ENCODE measurements at places on chromosomes 4 and X.

GRCh38 chr4:3046162-3046561 lies 28.2 kb downstream of the HTT-AS start:
- no peak for DNase-seq

GRCh38 chr4:70203601-70204000 lies 8.1 kb downstream of the ODAM start:
- DNase-seq = no peak

DNA sequence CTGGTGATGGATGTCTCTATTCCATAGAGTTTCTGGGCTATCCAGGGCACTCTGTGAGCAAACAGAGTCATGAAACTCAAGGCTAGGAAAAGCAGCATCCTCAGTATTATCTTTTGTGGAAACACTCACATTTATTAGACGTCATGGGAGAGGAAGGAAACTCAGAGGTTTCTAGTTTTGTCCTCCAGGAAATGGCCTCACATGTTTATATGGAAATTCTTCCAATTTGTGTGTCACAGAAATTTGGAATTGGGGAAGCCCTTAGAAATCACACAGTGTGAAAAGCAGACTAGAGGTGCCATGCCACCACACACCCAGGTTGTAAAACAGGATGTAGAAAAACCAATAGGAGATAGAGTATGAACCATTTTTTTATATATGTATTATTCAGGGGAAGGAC lies 31.1 kb downstream of the IDS start:
- DNase-seq = no peak

DNA sequence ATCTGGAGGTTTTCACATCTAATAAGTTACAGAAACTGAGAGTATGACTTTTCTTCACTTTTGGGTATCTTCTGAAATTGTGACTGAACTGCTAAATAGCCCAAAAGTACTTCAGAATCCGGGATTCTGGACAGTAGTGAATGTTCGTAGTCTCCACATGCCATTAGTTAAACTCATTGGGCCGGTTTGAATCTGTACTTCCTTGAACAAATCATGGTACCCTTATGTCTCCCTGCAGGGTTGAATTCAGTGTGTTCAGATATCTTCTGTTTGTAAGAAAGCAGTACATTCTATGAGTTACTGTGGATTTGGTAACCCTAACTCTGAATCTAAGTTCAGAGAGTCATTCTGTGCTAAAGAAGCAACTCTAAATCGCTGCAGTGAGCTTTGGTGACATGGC lies 33.6 kb downstream of the FAM193A start:
- DNase-seq = no peak

DNA sequence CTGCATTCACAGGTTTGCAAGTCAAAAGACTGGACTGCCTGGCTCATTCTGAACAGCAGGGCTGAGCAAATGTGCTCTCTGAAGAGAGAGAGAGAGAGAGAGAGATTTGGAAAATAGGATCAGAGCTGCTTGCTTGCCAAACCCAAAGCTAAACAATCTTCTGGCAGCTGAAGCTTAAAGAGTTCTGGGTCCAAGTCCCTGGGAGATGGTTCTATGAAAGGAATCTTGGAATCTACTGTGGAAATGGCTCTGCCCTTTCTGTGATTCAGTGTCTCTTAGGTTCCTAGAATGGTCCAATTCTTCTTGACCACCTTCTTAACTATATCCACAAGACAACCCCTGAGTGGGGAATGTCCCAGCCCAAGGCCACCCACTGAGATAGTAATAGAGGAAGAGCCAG lies 66.1 kb upstream of the EFNB1 start:
- no peak for DNase-seq

DNA sequence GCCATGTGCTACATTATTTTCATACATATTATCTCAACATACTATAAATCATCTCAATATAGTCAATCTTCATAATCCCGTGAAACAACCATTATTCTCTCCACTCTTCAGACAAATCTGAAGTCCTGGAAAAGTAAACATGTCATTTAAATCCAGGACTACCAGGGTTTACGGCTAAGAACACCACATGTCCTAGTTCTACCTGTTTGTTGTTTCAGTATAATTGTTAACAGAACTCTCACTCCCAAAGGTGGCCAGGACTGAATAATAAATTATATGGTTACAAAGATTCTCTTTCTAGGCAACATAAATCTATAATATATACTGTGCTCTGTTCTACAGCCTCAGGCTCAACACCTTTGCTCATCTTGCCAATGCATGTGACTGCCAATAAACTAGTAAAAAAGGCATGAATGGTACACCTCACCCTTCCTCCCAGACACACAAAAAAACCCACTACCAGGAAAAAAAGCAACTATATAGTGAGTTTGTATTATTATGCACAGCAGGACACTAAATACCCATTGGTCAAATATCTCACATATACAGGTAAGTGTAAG lies 20.1 kb downstream of the EIF4E start:
- no peak for DNase-seq

- no peak for DNase-seq
Measured at GRCh38 chr4:176601124-176601523, 191.6 kb downstream of the VEGFC start.

- DNase-seq = no peak
Measured at GRCh38 chrX:5724123-5724522, 504.5 kb downstream of the NLGN4X start.

GRCh38 chr4:6527259-6527658 lies 47.7 kb upstream of the MAN2B2 start:
- no peak for DNase-seq

DNA sequence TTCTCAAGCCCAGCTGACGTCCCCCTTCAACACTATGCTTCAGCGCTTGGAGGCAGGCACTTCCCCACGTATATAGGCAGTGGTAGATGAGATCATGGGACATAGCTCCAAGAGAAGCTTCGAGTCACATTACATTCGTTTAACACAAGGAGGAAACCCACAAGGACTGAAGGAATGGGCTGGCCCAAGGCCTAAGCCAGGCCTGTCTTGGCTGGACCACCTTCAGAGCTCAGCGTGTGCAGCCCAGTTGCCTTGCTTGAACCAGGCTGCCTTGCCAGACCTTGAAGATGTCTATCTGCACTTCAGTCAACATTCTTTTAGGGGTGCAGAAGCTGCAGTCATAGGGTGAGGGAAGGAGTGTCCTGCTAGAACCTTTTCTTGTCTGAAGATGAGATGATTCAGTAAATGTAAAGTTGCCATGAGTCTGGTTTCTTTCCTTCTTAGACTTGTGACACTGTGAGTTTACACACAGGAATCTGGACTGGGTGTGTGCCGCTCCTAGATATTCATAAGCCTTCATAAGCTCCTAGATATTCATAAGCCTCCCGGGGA lies 144.1 kb upstream of the RBPJ start:
- DNase-seq = no peak

GRCh38 chr4:155208258-155209054 lies at the start of gene NPY2R:
Gene NPY2R, plus strand, starts transcription at chr4:155208636. Its CDS starts 5,304 bp downstream, at chr4:155213940.
- DNase-seq = peak; percentile 4

- no peak for DNase-seq
Measured at GRCh38 chrX:106997611-106998010, 2.4 kb downstream of the MORC4 start.

DNA sequence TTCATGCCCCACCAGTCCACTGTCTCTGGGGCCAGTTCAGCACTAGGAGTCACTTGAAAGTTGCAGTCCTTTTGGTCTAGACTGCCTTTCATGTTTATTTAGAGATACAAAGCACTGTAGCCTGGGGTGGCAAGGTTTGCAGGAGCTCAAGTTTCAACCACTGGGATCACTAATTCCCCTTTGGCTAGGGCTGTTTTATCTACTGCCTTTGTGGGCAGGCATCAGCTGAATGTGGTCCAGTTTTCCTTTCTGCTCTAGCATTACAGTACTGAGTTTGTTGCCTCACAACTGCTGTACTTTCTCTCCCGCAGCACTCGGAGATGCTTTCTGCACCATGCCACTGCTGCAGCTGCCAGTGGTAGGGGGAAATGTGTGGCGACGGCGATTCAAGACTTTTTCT lies 222.3 kb upstream of the HDX start:
- no peak for DNase-seq

GRCh38 chr4:33625748-33626147 lies 2618.6 kb downstream of the ARAP2 start:
- DNase-seq = no peak

DNA sequence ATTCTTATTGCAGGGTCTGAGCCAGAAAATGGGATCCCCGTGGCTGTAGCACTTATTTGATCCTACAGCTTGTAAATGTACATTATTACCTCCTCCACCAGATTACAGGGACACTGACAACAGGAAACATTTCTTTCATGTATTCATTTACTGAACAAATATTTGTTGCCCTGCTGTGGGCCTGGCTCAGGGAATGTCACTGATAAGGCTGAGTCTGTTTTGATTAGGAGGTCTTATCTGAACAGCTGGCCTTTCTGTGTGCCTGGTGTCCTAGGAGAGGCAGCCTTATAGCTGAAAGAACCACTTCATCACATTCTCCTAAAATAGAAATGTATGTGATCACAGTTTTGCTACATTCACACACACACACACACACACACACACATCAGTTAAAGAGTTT lies 45.5 kb upstream of the PROM1 start:
- no peak for DNase-seq

GRCh38 chr4:118935819-118936218 lies 47.2 kb downstream of the SYNPO2 start:
- DNase-seq = no peak

DNA sequence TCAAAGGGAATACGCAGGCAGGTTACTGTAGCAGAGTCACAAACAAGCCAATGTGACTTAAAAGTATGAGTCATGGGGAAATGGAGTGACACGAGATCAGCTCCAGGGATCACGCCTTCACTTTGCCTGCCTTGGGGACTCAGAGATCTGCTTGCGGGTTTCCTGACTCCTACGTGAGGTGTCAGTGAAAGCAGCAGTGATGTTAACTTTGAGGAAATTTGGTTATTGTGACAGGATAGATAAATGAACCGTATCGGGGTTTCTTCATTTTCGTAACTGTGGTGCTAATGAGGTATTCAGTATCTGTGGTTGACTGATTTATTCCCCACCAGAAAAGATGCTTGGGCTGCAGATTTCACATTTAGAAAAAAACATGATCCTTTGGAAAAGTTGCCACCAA lies 383.3 kb upstream of the ZFP42 start:
- DNase-seq = no peak

- DNase-seq = peak; percentile 50
Measured at GRCh38 chrX:44873415-44874276, 658 bp downstream of the KDM6A start.

DNA sequence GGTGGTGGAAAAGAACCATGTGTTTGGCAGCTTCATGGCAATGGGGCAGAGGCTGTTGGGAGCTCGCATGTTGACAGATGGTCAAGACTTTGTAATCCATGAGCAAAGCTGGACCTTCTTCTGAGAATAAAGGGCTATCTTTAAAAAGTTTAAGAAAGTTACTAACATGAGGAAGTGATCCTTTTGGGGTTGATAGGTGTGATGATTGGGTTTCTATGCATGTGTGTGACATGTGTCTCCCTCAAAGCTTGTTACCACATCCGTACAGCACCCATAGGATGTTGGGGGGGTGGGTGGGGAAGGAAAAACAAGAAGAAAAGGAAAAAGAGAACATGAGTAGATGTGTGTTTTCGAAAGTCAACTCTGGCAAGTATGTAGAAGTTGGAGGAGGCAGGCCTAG lies 123.0 kb upstream of the TLR3 start:
- no peak for DNase-seq

- no peak for DNase-seq
Measured at GRCh38 chrX:41332408-41333002, 1.5 kb upstream of the DDX3X start.

GRCh38 chrX:142994988-142995387 lies 30.7 kb upstream of the SPANXN4 start:
- DNase-seq = no peak

- peak; percentile 65 for DNase-seq
Measured at GRCh38 chr4:40228497-40229365, 31.9 kb downstream of the RHOH start.

DNA sequence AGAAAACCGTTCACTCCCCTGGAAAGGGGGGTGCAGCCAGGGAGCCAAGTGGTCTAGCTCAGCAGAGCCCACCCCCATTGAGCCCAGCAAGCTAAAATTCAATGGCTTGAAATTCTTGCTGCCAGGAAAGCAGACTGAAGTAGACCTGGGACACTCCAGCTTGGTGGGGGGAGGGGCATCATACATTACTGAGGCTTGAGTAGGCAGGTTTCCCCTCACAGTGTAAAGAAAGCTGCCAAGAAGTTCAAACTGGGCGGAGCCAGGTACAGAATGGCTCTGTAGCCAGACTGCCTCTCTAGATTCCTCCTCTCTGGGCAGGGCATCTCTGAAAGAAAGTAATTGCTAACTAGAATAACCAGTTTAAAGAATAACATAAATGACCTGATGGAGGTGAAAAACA lies 372.3 kb upstream of the F9 start:
- DNase-seq = no peak

DNA sequence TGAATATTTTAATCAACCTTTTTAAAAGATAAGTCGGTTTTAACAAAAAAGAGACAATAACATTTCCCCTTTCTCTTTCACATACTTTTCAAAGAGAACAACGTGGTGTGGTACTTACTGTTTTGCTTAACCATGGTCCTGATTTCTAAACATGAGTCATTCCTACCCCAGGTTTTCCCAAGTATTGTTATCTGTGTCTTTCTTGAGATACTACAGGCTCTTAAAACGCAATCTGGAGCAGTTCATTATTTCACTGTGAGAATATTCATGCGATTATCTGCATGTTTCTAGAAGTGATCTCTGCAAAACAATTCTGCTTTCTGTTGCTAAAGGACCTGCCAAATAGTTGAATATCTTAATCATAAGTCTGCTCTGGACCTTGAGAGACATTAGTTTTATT lies 127.3 kb downstream of the TENM3 start:
- DNase-seq = no peak

DNA sequence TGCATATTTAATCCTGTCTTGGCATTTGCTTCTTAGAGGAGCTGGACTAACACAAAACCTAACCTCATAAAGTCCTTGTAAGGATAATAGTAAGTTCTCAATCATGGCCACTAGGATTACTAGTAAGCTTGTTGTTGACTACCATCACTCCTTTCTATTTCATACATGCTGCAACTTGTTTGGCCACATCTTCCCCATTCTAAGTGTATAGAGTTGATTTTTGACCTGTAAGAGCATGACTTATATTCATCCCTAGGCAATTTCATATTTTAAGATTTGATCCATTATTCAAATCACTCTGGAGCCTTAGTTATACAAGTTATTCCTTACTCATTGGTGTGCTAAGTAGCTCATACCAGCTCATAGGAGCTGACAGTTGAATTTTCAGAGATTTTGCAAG lies 109.4 kb downstream of the EFHC2 start:
- DNase-seq = no peak

- peak; percentile 39 for DNase-seq
Measured at GRCh38 chrX:149286940-149287349, 218.2 kb downstream of the IDS start.
